ENCODE measurements at places on chromosomes 5 and 9. TPM values are rescaled to one million over a fixed set of nuclear protein-coding genes. Genes with fewer than 3 reads are reported as not detected.
A peak's percentile ranks its signal among the peaks of the same experiment; 100 is the strongest.

The AQP3 gene
- total RNA-seq, result 12.0 TPM

- peaks cover 26% of the 10 kb centered on the region for H3K36me3 ChIP-seq
- H3K27me3 ChIP-seq, result no peaks in the 10 kb centered on the region
- DNase-seq, result no peak
- H3K4me3 ChIP-seq, result no peak overlapping the region
- H3K27ac ChIP-seq, result peak overlapping the region; percentile 48
- H3K4me1 ChIP-seq, result peaks cover 3% of the 10 kb centered on the region
Observed at GRCh38 chr5:154819546-154819945, 30.9 kb downstream of the FAXDC2 start.

The SLC46A2 gene
- not detected for total RNA-seq

DNA sequence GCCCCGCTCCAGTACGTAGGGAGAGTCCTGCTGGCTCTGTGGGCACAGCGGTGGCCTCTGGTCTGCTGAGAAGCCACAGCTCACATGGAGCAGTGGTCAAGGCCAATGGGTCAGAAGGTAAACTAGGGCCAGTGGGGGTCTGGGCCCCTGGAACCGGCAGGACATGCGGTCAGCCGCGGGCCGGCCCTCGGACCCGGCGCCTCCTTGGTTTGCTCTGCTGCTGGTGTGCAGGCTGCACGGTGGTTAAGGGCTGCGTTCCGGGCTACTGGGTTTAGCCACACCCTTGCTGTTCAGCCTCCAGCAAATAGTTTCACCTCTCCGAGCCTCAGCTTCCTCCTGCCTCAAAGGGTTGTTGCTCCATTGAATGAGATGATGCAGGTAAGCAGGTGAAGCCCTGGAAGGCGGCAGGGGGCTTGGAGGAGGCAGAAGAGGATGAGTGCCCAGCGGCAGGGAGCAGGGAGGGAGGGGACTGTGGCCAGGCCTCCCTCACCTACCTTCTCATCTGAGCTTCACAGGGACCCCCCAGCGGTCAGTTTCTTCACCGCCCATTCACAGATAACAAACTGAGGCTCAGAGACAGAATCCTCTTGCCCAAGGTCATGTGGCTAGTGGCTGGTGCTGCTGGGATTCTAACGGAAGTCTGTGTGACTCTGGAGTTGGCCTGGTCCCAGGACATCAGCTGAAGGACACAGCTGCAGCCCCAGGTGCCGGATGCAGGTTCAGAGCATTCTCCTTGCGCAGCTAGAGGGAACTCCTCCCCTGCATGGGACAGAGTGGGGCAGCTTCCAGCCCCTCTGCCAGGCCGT lies 3.7 kb upstream of the COL5A1 start:
- H3K36me3 ChIP-seq, result no peaks in the 10 kb centered on the region
- H3K4me3 ChIP-seq, result no peak overlapping the region
- no peak for DNase-seq
- H3K27ac ChIP-seq, result no peak overlapping the region
- H3K27me3 ChIP-seq, result peaks cover 13% of the 10 kb centered on the region
- H3K4me1 ChIP-seq, result no peaks in the 10 kb centered on the region

DNA sequence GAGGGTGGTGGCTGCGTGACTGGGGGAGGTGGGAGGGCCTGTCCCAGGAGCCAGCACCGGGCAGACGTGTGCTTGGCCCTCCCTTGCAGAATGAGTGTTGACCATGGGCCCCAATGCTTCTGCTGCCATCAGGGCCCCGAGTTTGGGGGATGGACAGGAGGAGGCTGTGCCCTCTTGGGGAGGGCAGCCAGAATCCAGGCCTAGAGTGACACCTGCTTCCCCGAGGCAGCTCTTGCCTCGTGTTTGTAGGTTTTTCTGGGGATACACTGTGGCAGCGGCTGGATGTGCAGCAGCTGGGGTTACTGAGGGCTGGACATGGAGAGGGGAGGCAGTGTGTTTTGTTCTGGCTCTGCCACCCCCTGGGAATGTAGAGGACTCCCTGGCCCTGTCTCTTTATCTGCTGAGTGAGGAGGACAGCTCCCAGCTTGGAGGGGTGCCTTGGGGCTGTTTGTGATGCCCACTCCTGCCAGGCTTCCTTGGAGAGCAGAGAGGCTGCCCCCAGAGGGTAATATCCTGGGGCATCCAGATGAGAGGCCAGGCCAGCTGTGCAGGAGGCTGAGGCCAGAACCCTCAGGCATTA lies 22.7 kb downstream of the WNK2 start:
- H3K27ac ChIP-seq, result no peak overlapping the region
- no peaks in the 10 kb centered on the region for H3K27me3 ChIP-seq
- no peaks in the 10 kb centered on the region for H3K36me3 ChIP-seq
- no peak overlapping the region for H3K4me3 ChIP-seq
- DNase-seq, result no peak

The RNF208 gene
- total RNA-seq, result 6.6 TPM

The CDH10 gene
- total RNA-seq, result not detected

- peaks cover 7% of the 10 kb centered on the region for H3K4me1 ChIP-seq
- DNase-seq, result no peak
- H3K27me3 ChIP-seq, result peaks cover 5% of the 10 kb centered on the region
- H3K27ac ChIP-seq, result peak overlapping the region; percentile 62
- H3K36me3 ChIP-seq, result no peaks in the 10 kb centered on the region
Observed at GRCh38 chr5:52703321-52703720, 84.4 kb upstream of the ITGA1 start.

The LCN1 gene
- not detected for total RNA-seq

GRCh38 chr9:20209391-20210340 lies 412.6 kb downstream of the MLLT3 start:
- peak; percentile 53 for DNase-seq
- no peaks in the 10 kb centered on the region for H3K27me3 ChIP-seq
- peaks cover 33% of the 10 kb centered on the region for H3K4me1 ChIP-seq
- peak overlapping the region; percentile 91 for H3K27ac ChIP-seq
- peak overlapping the region; percentile 77 for H3K4me3 ChIP-seq
- no peaks in the 10 kb centered on the region for H3K36me3 ChIP-seq

- no peaks in the 10 kb centered on the region for H3K36me3 ChIP-seq
- H3K4me1 ChIP-seq, result peaks cover 82% of the 10 kb centered on the region
- H3K27me3 ChIP-seq, result no peaks in the 10 kb centered on the region
Observed at GRCh38 chr5:14587150-14587549, 5.6 kb downstream of the OTULINL start.

DNA sequence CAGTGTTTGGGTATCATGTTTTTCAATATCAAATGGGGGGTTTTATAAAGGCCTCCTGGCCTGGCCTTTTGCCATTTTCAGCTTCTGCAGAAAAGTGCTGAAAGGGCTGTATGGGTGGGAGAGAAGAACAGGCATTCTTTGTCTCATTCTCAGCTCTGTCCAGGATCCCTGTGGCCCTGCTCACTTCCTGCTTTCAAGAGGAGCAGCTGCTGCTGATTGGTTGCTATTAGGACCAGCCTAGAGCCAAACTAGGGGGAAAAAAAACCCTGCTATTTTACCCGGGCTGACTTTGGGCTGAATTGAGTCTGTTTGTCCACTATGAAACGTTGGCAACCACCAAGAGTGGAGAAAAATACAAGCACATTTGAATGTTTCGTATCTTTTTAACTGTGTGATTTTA lies 117.1 kb downstream of the CMYA5 start:
- H3K4me1 ChIP-seq, result no peaks in the 10 kb centered on the region
- H3K36me3 ChIP-seq, result no peaks in the 10 kb centered on the region
- no peak overlapping the region for H3K27ac ChIP-seq
- no peak for DNase-seq
- no peaks in the 10 kb centered on the region for H3K27me3 ChIP-seq
- H3K4me3 ChIP-seq, result no peak overlapping the region

GRCh38 chr5:169416583-169417196 lies 115.8 kb upstream of the SLIT3 start:
- no peaks in the 10 kb centered on the region for H3K4me1 ChIP-seq
- H3K27me3 ChIP-seq, result no peaks in the 10 kb centered on the region
- H3K36me3 ChIP-seq, result no peaks in the 10 kb centered on the region
- H3K27ac ChIP-seq, result no peak overlapping the region
- no peak for DNase-seq

DNA sequence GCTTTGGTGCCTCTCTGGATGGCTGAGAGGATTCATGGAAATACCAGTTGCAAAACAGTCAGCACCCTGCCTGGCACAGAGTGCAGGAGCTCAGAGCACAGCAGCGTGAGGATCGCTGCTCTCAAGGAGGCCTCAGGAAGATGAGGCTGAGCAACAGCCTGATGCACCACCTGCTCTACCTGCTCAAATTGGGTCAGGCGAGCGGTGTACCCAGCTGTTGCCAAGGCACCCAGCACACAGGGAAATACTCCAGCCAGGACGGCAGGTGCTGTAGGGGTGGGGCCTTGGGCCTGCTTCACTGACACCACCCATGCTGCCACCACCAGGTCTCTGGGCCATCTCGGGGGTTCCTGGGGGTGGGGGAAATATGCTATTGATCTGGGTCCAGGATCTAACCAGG lies 4.3 kb downstream of the EEIG1 start:
- no peak overlapping the region for H3K27ac ChIP-seq
- H3K36me3 ChIP-seq, result peaks cover 3% of the 10 kb centered on the region
- peaks cover 62% of the 10 kb centered on the region for H3K4me1 ChIP-seq
- no peaks in the 10 kb centered on the region for H3K27me3 ChIP-seq
- DNase-seq, result no peak
- H3K4me3 ChIP-seq, result peak overlapping the region; percentile 76

DNA sequence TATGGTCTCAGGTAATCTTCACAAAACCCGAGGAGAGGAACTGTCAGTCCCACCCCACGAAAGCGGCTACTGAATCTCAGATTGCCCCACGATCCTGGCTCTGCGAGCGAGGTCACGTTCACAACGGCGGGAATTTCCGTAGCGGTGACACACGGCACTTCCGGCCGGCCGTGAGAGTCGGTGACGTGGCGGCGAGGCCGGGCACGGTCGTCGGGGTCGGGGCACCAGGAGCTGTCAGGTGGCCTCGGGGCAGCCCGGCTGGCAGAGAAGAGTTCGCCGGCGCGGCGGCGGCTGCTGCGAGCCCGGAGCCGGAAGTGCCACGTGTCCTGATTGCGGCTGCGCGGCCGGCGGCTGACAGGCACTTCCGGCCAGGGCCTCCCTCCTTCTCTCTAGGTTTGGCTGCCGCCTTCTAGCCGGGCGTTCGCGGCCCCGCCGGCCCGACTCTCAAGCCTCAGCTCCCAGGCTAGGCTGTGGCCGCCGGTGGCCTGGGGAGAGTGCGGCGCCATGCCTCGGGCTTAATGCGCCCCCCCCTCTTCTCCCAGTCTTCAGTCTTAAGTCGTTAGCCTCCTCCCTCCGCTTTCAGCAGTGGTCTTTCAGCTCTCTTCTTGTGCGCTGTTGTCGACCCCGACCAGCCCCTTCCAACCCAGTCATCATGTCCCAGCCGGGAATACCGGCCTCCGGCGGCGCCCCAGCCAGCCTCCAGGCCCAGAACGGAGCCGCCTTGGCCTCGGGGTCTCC lies at the start of gene SEC24A:
Gene SEC24A, plus strand, starts transcription at position 361 of the 738 bp plus-strand sequence. Its CDS starts 292 bp downstream, at position 653.
- no peaks in the 10 kb centered on the region for H3K27me3 ChIP-seq
- H3K27ac ChIP-seq, result peak within 1 kb of the TSS; percentile 100
- DNase-seq, result peak; percentile 97
- H3K4me1 ChIP-seq, result peaks cover 35% of the 10 kb centered on the region
- peaks cover 3% of the 10 kb centered on the region for H3K36me3 ChIP-seq
- H3K4me3 ChIP-seq, result peak within 1 kb of the TSS; percentile 98

The MARCHF3 gene
- 12.4 TPM for total RNA-seq

- no peaks in the 10 kb centered on the region for H3K27me3 ChIP-seq
- H3K4me3 ChIP-seq, result no peak overlapping the region
- no peak for DNase-seq
- H3K36me3 ChIP-seq, result no peaks in the 10 kb centered on the region
Observed at GRCh38 chr9:121690316-121690715, 38.9 kb downstream of the DAB2IP start.

DNA sequence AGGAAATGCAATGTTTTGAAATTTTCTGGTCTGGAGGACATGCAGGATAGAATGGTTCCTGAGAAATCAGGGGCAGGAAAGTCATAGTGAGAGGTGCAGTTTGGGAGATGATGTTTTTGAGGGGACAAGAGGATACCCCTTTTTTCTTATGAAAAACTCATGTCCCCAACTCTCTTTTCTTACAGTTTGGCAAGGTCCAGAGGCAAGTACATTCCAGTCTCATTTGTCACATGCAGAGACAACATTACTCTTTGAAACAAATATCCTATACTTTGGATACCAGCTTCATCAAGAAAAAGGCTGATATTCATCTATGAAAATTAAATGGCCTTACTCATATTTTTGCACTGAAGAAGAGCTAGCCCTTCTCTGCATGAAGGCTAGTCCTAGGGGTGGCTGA lies 48.2 kb downstream of the EQTN start:
- no peak overlapping the region for H3K4me3 ChIP-seq
- H3K27ac ChIP-seq, result no peak overlapping the region
- DNase-seq, result no peak
- H3K27me3 ChIP-seq, result peaks cover 23% of the 10 kb centered on the region

The FOXD4 gene
- total RNA-seq, result 0.38 TPM

- no peaks in the 10 kb centered on the region for H3K36me3 ChIP-seq
- H3K4me1 ChIP-seq, result peaks cover 6% of the 10 kb centered on the region
- no peak overlapping the region for H3K27ac ChIP-seq
- DNase-seq, result no peak
- no peaks in the 10 kb centered on the region for H3K27me3 ChIP-seq
Observed at GRCh38 chr5:109597893-109598292, 91.8 kb upstream of the MAN2A1 start.

GRCh38 chr9:99921875-99922710 lies 15.6 kb downstream of the STX17 start:
- H3K4me1 ChIP-seq, result peaks cover 21% of the 10 kb centered on the region
- peak overlapping the region; percentile 82 for H3K27ac ChIP-seq
- H3K27me3 ChIP-seq, result no peaks in the 10 kb centered on the region
- H3K36me3 ChIP-seq, result peaks cover 39% of the 10 kb centered on the region

The WDR5 gene
- 40.0 TPM for total RNA-seq
